Foreskin keratinocyte (primary cell): ENCODE measurements at places on chromosomes 1 and 21. TPM values are rescaled to one million over a fixed set of nuclear protein-coding genes. Genes with fewer than 3 reads are reported as not detected.

PDC gene
- total RNA-seq: not detected in 2 replicates

CCDC30 gene
- 0.25 and 0.54 TPM in 2 replicates for total RNA-seq

TMOD4 gene
- 0.65 and 0.88 TPM in 2 replicates for total RNA-seq

PLA2G4A gene
- 11.4 and 16.1 TPM in 2 replicates for total RNA-seq

DNA sequence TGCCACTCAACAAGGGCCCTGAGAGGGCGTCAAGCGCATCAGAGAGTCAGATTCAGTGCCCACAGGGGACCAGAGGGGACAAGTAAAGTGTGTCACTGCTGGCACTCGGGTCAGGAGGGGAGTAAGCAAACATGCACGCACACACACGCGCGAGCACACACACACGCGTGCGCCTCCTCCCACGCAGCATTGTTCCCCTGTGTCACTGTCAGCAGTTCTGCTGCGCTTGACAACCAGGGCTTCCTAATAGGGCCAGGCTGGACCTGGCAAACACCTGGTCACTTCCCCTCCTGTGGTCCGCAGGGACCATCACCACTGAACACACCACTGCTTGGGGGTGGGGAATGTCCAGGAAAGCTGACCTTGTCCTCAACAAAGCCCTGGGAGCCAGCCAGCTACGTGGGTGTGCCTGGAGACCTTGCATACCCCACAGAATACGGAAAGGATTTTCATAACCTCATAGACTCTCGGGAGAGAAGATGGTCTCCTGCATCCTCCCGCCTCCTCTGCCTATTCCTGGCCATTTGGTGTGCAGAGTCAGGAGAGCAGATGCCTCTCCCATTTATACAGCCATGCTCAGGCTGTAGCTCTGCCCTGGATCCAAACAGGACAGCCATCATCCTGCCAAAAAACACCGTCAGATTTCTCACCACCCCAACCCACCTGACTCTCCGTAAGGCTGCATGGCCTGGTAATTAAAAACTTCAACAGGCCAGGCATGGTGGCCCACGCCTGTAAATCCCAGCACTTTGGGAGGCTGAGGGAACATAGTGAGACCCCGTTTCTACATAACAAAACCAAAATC is 73.2 kb downstream of the SSBP3 start:
- no peak for DNase-seq

DNA sequence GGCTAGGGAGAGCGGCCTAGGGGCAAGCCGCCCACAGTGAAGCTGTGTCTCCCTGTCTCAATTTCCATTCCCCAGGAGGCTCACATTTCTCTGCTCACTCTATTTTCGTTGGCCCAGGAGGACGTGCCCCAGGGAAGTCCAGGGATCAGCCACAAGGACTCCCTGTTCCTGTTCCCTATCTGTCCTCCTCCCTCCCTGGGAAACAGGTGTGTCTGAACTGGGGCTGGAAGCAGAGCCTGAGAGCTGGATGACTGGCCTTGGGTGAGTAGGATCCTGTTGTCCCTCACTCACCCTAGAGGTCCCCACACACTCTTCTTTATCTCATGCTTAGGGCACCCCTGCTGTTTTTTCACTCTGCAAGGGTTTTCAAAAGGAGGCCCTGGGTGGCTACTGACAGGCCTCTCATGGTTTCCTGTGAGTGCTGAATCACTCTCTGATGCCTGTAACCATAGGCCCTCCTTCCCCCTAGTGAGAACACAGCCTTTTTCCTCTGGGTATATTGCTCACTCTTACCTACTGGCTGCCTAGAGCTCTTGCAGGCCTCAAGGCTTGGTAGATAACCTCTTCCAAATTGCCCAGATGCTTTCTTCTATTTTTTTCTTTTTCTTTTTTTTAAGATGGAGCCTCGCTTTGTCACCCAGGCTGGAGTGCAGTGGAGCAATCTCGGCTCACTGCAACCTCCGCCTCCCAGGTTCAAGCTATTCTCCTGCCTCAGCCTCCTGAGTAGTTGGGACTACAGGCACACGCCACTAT is 3.3 kb upstream of the UTP11 start:
- no peak for DNase-seq

GRCh38 chr1:114037962-114038816 is 58.9 kb downstream of the OLFML3 start:
- peak; percentile 44 for DNase-seq

DNA sequence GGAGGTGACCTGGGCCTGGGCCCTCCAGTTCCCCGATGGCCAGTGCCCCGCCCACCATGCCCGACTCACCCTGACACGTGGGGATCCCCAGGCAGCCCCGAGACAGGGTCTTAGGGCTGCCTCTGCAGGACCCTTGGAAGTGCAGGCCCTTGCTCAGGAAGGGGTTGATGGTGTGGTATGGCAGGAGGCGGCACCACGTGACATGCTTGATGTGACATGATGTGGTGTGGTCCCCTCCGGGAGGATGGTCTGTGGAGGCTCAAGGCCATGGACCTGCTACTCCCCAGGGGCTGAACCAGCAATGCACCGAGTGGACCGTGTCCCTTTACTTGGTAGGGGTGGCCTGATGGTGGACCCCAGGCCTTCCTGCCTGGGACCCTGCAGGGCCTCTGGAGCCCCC is 21.9 kb upstream of the PLCH2 start:
- no peak for DNase-seq

DNA sequence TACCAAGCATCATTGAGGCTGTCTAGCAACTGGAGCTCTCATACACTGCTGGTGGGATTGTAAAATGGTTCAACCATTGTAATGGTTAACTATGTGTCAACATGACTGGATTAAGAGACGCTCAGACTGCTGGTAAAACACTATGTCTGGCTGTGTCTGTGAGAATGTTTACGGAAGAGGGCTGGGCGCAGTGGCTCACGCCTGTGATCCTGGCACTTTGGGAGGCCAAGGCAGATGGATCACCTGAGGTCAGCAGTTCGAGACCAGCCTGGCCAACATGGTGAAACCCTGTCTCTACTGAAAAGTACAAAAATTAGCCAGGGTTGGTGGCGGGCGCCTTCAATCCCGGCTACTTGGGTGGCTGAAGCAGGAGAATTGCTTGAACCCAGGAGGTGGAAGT is 4.8 kb upstream of the FCRLA start:
- no peak for DNase-seq

- DNase-seq: no peak
Measured at GRCh38 chr21:21084179-21084578, 86.0 kb downstream of the NCAM2 start.

DNA sequence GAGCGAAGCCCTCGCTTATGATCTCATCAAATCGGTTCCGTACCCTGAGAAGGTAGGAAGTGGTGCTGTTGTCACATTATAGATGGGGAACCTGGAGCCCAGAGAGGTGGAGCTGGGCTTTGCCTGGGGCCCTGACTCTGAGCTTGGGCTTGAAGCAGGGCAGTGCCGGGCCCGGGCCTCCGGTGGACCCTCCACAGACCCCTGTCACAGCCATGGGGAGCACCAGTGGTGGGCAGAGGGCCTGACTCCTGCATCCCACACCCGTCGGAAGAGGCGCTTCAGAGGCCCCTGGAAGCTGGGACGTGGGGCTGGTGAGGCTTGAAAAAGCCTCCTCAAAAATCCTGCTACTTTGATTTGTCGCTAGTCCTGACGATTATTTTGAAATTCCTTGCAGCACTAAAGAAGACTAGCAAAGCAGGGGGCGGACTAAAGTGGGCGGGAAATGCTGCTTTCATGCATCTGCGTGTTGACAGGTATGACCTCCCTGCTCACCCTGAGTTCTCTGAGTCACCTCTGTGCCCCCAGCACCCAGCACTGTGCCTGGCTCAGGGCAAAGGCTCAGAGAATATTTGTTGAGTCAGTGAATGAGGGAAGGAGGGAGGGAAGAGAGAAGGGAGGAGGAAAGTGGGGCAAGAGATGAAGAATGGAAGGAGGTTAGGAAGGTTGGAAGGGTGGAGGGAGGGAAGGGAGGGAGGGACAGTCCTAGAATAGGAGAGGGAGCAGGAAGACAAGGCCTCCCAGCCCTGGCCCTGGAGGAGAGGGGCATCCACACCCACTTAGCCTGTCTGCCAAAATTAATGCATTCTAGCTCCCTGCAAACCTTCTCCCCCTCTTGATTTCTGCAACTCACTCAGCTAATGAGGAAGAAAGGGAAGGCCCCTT is 262.8 kb upstream of the VAMP3 start:
- DNase-seq: no peak

DNA sequence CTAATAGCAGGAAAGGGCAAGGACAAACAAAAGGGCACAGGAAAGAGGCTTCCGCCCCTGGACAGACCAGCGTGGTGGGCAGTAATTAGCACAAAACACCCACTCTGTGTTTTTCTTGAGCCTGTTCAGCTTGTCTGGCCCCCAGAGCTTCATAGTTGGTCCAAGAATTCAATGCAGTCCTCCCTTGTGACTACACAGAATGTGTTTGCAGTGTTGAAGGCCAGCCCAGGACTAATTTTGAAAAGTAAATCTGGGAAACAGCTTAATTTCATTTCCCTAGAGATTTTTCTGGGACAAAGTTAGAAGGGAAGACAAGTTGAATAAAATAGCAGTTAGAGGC is 49.2 kb upstream of the LMO4 start:
- DNase-seq: no peak

- DNase-seq: peak; percentile 50
Measured at GRCh38 chr1:24385160-24385940, 28.2 kb downstream of the STPG1 start.

DNA sequence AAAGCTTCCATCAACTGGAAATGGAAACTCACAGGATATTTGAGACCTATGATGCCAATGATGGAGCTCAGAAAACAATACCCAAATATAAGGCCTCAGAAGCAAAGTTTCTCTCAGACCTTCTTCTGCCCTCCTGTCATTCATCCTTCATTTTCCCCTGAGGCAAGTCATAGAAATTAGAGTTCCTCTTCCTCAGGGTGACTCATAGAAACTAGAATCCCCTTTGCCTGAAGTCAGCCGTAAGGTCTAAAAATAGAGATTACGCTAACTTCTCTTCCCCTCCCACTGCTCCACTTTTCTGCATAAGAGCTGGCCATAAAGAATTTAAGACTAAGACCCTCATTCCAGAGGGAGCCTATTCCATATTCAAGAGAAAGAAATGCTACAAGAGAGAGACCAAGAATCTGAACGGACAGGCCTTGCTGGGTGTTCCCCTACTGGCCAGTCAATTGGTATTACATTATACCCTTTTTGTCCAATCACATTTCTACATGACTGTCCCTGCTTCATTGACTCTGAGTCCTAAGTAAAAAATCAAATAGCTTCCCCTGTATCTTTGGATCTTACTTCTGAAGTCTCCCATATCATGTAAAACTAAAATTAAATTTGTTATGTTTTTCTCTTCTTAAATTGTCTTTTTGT is 994.9 kb downstream of the ADGRL2 start:
- DNase-seq: peak; percentile 6

DNA sequence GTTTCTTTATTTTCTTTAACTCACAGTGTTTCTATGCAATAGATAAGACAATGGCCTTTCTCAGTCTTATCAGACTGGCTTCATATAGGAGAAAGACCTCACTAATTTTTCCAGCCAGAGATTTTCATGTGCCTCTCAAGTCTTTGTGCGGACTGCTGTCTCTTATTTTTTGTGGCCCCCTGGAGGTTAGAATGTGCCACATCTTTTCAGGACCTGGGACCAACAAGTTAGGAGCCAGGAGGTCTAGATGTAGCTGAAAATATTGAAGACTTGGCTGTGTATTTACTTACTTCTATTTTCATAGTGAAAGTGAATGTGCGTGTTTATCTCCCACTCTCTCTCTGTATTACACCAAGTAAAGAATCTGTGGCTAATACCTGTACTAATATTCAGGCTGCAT is 42.1 kb upstream of the CFHR3 start:
- DNase-seq: no peak

DNA sequence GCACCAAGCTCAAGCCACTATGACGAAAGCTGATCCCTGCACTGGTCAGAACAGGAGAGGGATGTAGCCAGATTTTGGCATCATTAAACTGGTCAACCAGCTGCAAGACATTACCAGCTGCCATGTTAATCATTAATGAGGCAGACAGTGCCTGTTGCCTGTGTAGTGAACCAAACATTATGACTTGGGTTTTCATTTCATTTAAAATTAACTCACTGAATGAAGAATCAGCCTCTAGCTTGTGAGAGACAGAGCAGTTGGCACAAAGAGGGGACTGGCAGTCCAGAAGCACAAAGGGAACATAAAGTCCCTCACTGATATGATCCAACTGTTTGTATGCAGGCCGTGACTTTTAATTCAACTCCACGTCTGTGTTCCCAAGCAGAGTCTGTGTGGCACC is 318.9 kb downstream of the SEC16B start:
- no peak for DNase-seq

DNA sequence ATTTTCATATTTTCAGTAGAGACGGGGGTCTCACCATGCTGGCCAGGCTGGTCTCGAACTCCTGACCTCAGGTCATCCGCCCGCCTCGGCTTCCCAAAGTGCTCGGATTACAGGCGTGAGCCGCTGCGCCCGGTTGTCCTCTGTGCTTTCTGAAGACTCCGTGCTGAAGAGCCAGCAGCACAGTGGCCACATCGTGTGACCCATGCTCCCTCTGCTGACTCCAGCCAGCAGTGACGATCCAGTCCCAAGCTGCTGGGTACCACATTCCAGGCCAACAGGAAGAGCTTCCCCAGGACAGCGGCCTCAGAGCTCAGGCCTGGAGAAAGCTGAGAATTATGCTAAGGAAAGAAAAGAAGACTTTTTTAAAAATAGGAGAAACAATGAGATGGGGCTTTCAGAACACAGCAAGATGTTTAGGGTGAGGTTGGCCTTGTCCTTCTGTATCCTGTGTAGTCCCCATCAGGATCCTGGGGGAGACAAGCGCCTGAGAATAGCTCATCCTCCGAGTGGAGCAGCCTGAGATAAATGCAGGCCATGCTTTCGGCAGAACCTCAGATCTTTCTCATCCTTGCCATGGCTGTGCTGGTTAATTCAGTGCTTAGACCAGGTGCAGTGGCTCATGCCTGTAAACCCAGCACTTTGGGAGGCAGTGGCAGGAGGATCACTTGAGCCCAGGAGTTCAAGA is 207.1 kb downstream of the SLC35F3 start:
- no peak for DNase-seq

GRCh38 chr1:6025269-6026094 is 20.2 kb upstream of the KCNAB2 start:
- peak; percentile 53 for DNase-seq

DNA sequence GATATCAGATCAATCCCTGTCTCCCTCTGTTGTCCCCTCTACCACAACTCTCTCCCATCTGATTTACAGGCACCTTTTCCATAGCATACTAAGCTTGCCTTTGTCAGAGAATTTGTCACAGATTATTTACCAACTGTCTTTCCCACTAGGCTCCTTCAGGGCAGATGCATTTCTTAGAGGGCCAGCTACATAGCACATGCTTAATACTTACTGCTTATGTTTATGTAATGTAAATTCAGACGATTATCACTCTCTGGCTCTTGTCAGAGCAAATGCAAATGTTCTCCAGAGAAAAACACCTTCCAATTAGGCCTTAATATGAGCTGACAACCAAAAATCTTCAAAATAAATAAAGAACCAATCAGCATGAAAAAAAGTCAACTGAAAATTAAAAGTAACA is 15.3 kb upstream of the RABGGTB start:
- no peak for DNase-seq
